Skin of body (tissue), 3 donors: ENCODE measurements at places on chromosomes 12 and 14. TPM values are rescaled to one million over a fixed set of nuclear protein-coding genes. Genes with fewer than 3 reads are reported as not detected.

GRCh38 chr12:74539765-74540526, 2.3 kb downstream of the ATXN7L3B start:
- no peak for DNase-seq

DNA sequence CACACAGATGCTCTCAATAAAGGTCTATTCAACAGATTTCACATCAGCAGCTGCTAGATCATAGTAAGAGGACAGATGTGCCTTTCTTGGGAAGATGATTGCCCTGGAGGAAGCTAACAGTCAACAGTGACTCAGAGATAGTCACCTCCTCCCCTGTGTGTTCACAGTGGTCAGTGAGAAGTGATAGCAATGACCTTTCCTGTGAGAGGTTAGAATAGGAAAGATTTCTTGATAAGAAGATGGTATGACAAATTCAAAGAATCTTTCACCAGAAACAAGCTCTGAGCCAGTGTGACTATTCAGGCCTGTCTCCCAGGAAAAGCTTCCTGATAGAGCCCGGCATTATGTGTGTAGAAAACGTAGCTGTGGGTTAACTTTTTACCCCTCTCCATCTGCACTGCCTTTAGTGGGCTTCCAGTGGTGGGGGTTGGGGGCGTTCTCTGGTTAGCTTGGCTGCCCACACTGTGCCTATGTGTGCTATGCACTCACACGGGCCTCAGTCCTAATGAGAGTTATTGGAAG, 66.4 kb upstream of the ARHGAP5 start:
- DNase-seq: no peak

- no peak for DNase-seq
Observed at GRCh38 chr12:131986361-131986760, 36.6 kb downstream of the EP400 start.

- DNase-seq: no peak
Observed at GRCh38 chr12:98656289-98657101, 11.4 kb downstream of the APAF1 start.

DNA sequence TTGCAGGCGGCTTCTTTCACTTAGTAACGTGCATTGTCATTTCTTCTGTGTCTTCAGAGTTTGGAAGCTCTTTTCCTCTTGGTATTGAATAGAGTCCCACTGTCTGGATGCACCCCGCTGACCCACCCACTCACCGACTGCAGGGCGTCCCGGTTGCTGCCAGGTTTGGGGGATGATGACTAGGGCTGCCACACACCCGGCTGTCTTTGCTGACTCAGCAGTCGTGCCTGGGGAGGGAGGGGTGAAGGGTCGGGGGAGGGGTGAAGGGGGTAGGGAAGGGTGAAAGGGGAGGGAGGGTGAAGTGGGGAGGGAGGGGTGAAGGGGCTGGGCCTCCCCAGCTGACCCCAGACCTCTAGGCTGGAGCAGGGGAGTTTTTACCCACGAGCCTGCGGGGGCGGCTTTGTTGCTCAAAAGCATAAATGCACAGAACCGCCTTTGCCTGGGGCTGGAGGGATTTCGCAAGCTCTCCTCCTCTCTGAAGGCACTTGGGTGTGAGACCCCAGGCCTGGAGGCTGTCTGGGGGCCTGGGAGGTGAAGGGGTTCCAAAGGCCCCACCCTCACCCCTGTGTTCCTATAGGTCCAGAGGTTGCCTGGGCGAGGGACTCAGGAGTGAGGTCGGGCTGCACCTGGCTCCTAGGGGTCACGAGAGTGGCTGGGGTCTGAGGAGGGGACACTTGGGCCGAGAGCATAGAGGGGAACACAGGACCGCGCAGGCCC, 31.3 kb upstream of the ULK1 start:
- DNase-seq: no peak

GRCh38 chr12:120639771-120640721, at the start of gene CABP1:
TSS of gene CABP1 (plus strand) at chr12:120640626. CDS start at chr12:120640686, 60 bp downstream.
- no peak for DNase-seq

Gene LTB4R2
- 13.9 TPM for total RNA-seq

Gene SEC23A
- 103 TPM for total RNA-seq
